ENCODE measurements at places on chromosomes 5 and 9. TPM values are rescaled to one million over a fixed set of nuclear protein-coding genes. Genes with fewer than 3 reads are reported as not detected.
A peak's percentile ranks its signal among the peaks of the same experiment; 100 is the strongest.

- no peak for DNase-seq
Measured at GRCh38 chr9:111728143-111728542, 66.6 kb downstream of the SHOC1 start.

DNA sequence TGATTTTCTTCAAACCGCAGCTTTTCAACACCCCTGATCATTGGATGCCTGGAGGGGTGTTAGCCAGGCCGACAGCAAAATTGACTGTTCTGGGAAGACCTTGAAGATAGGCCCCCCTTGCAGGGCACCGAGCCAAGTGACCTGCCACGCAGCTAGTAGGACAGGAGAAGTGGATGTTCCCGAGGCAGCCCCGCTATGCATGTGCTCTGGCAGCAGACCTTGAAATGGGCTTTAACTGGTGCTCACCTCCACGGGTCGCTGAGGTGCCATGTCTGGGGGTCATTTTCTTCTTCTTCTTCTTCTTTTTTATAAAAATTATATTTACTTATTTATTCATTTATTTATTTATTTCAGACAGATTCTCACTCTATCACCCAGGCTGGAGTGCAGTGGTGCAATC lies 12.6 kb downstream of the FGF18 start:
- DNase-seq: no peak

DNA sequence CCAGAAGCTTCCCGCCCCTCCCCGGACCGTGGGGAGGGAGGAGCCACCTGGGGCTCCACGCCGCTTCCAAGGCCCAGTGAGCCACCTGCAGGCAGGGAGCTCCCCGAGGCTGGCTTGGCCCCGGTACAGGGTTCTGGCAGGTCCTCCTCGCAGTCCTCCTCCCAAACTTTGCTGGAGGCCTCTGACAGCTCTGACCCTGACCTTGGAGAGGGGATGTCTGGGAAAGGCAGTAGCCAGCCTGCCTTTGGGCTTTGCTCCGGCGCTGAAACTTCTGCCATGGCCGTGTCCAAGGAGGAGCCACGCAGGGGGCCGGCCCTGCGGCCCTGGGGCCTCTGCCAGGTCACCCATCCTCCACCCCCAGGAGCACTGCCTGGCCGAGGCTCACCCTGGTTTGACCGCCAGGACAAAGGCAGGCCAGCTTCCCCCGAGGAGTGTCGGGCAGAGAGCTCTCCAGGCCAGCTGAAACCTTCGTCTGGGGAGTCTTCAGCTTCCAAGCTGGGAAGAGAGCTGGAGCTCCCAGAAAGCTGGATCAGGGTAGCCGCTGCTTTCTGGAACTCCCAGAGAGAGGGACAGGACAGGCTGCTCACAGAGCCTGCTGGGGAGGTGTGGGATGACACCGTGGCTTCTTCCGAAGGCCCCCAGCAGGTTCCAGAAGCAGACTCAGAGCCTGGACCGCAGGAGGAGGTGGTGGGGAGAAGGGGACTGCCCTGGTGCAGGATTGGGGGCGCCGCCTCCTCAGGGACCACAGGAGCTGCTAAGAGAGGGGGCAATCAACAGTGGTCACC lies 9.0 kb upstream of the QSOX2 start:
- DNase-seq: no peak

DNA sequence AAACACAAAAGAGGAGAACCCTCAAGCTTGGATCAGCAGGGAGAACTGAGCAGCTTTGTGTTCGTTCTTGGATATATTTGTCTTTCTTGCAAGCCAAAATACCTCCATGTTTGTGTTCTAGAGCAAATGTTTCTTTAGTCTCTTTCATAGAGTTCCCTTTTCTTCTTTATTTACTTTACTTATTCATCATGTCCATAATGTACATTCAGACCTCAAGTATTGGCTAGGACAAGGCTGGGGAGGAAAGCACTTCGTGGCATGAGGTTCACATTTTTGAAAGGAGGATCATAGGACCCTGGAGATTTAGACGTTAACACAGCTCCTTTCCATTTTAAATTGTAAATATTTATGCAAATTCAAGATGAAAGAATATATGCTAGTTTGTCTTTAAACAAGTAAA lies 590.2 kb upstream of the MEF2C start:
- no peak for DNase-seq

GRCh38 chr5:167634432-167634831 lies 657.0 kb upstream of the WWC1 start:
- DNase-seq: peak; percentile 15

- peak; percentile 22 for DNase-seq
Measured at GRCh38 chr9:77648234-77649108, at the start of gene GNA14. Gene GNA14 (minus strand): TSS chr9:77648322. CDS start chr9:77647793, 529 bp downstream.

The AMBP gene
- not detected for total RNA-seq

The OR2S2 gene
- total RNA-seq: not detected

All from umbilical cord (tissue), 2 donors.